CD4-positive, alpha-beta memory T cell (primary cell): ENCODE measurements at places on chromosomes 5 and 9.

DNA sequence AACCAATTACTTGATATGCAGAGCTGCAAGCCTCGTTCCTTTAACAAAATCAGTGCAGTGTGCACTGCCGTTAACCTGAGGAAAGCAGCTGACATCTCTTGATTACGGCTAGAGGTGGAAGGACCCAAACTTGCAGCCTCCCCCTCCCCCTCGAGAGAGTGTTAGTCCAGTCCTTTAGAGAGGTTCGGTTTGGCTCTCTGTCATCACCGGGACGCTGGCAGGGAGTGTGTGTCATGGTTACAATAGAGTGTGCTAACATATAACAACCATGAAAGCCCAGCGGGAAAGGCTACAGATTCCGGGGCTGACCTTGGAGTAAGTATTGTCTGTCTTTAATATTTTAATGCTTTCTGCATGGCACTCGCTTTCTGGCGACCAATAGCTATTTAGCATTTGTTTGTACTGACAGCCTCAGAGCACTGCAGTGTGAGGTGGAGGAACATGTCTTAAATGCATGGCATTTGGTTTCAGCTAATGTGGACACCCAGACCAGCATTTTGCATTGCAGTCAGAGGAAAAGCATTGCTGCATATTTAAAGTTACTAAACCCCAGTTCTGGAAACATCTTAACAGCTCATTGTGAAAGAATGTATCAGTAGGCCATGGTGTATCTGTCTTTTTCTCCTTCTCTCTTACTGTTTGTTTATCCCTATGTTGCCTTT lies 237.5 kb downstream of the CD180 start:
- DNase-seq, result no peak

GRCh38 chr5:139746691-139747582 lies 48.7 kb upstream of the PSD2 start:
- DNase-seq, result peak; percentile 43

DNA sequence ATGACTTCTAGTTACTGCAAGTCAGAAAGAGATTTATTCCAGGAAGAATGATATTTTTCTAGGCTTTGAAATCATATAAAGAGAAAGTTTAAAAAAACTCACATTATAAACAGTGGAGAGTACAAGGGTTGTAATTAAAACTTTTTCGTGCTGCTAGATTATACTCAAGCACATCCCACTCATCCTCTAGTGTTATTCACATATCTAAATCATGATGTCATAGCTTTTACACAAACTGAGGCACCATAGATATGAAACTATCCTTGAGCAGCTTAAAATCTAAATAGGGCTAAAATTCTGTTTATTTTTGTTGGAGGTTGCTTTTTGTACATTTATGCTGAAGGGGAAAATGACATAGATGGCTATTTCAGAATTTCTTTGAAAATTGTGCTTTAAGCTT lies 30.0 kb downstream of the TENT2 start:
- DNase-seq, result no peak

- DNase-seq, result no peak
Measured at GRCh38 chr5:43422143-43422542, 10.0 kb upstream of the CCL28 start.

DNA sequence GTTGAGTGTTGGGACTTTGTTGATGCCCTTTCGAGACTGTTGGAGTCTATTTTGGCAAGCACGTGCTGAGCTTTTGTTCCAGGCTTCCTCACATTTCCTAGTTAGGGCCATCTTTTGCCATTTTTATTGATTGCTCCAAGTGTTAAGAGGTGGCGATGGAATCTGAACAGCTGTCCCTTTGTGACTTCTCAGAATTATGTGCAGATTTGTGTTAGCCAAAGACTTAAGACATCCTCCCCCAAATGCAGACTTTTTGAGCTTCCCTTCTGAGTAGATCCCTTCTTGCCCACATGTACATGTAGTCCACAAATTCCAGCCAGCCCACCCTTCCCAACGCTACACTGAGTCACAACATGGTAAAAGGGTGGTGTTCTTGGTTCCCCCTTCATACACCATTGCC lies 59.2 kb downstream of the SPIN1 start:
- no peak for DNase-seq

- no peak for DNase-seq
Measured at GRCh38 chr5:10536931-10537579, 26.8 kb upstream of the ANKRD33B start.

- no peak for DNase-seq
Measured at GRCh38 chr5:14726066-14726838, 61.7 kb downstream of the OTULIN start.

DNA sequence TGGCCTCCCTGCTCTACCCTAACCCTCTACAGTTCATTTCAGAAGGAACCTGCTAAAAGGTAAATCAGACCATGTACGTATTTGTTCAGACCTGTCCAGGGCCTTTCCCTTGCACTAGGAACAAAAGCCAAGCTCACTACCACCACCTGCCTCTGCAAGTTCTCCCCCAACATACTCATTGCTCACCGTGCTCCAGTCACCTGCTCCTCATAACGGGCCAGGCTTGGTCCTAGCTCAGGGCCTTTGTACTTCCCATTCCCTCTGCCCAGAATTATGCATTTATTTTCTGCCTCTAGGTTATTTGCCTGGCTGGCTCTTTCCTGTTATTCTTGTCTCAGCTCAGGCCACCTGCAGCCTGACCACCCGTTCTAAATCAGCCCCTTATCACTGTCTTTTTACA lies 4.8 kb upstream of the FGF1 start:
- DNase-seq, result no peak

GRCh38 chr5:157993201-157993600 lies 134.3 kb upstream of the CLINT1 start:
- no peak for DNase-seq

- DNase-seq, result no peak
Measured at GRCh38 chr9:76962732-76963131, 56.7 kb upstream of the FOXB2 start.

DNA sequence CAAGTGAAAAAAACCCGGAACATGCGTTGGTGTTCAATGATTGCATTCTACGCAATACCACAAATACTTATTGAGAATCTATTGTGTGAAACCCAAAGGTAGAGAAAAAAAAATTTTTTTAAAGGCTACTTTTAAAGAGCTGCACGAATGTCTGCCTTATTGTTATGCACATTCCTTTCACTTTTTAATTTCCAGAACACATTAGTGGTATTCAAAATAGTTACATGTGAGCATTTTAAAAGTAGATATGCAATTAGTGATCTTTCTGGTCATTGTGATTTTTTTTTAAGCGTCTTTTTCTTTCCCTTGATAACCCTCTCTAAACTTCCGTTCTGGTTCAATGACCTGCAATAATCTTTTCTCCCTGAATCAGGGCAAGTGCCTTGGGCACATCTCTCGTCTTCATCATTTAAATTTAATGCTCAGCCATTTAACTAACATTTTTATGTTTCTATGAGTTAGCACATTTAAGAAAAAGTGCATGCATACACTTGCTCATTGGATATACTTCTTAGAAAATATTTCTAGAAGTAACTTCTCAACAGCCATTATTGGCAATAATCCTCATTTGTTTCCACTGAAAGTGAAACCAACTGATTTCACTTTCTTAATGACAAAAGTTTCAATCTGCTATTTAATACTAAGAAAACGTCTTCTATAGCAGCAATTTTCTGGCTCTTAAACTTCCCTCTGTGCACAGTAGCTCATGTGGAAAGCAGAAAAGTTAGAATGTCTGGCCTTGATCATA lies 80.3 kb downstream of the CDH6 start:
- no peak for DNase-seq
